ENCODE measurements at places on chromosomes 6 and 20.
A peak's percentile ranks its signal among the peaks of the same experiment; 100 is the strongest.

- DNase-seq, result no peak
These were observed 34.2 kb upstream of the FRMD1 start for GRCh38 chr6:168113226-168113625.

GRCh38 chr6:81216668-81217067 lies 535.8 kb downstream of the TENT5A start:
- no peak for DNase-seq

DNA sequence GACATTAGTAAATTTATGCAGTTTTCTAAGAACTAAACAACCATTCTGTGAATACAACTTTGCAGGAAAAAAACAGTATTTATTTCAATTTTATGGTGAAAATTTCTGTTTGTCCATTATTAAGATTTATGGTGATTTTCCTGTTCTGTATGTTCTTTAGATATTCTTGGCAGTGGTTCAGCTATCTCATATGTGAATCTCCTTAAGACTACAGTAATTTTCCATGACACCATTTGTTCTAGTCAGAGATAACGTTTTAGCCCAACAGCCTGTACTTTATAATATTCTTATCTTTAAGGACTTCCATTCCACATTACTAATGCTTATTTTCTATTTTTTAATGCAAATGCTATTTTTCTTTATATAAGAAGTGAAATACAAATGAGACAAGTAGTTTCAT lies 504.0 kb downstream of the RFPL4B start:
- no peak for DNase-seq

DNA sequence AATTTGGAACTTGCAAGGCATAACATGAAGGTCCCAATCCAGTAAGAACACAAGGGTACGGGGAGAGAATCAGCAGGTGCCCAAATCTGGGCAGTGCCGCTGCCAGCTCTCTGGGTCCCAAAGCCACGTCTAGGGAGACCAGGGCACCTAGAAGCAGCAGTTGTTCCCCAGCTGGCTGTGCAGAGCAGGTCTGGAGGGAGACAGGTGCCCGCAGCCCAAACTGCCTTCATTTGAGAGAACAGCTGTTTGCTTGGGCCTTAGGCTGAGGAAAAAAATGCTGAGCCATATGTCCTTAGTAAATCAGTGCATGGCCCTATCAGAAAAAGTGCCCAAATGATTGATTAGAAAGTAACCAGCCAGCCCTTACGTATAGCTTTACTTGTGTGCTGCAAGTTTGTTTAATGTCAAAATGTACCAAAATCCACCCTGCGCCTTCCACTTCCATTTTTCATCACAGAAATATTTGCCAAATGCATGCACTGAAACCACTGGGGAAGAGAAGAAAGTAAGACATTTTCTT lies 9.1 kb upstream of the PRELID3B start:
- DNase-seq, result no peak

GRCh38 chr6:25619217-25619616 lies 32.8 kb upstream of the SCGN start:
- DNase-seq, result no peak

DNA sequence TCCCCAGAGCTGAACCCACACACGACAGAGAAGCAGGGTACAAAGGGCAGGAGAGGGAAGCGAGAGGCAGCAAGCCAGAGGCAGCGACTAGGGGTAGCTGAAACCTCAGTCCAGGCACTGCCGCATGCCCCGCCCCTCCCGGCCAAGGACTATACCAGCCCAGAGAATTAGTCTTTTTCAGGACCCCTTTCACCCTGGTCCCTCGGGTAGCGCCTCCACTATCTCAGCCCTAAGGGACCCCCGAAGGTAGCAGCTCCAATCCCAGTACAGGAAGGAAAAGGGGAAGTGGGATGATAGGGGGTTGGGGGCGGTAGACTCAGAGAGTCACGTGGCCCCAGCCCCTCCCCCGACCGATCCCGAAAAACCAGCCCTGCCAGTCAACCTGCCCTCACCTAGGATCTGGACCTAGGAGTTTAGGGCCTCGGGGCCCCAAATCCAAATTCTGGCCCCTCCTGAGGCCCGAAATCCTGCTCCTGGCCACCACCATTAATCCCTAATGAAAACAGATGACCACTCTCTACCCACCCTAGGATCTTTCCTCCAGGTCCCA lies 1.3 kb downstream of the RGL2 start:
- no peak for DNase-seq

- DNase-seq, result no peak
These were observed 69.4 kb upstream of the NNAT start for GRCh38 chr20:37451616-37452015.

DNA sequence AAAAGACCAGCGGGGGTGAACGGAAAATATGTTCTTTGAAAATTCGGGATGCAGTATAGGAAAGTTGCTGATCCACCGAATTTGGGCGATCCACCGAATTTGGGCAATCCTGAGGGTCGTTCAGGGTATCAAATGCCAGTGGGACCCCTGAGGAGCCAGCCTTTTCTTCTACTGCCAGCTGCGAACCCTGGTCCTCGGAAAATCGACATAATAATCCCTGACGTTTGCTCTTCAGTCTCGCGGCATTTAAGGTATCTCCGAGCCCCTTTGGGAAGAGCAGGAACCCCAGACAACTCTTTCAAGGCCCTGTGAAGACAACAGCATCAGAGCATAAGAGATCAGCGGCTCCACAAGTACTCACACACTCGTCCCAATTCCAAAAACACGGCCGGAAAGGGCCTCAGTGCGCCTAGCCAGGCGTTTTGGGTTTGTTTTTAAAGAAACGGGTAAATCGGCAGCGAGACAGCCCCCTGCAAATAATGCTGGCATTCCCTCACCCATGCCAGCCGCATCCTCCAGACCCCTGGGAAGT lies 1.0 kb downstream of the SIM1 start:
- no peak for DNase-seq

GRCh38 chr6:119539066-119539746 lies 189.6 kb upstream of the MAN1A1 start:
- no peak for DNase-seq

GRCh38 chr6:161228921-161229591 lies 44.8 kb downstream of the AGPAT4 start:
- peak; percentile 96 for DNase-seq

DNA sequence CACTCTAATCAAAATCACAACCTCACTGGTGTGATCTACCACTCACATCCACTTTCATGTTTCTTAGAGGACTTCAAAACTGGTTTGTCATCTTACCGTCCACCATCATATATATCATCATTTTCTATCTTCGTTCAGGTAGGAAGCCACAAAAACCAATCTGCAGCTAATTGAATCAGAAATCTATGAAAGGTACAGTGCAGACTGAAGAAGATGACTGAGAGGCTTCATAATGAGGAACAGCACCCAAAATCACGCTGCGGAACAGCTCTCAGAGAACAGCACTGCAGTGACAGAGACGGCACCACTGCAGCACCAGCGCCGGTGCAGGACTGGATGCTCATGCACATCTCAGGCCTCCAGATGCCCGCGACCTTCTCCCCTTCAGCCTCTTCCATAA lies 13.0 kb downstream of the GMDS start:
- no peak for DNase-seq

DNA sequence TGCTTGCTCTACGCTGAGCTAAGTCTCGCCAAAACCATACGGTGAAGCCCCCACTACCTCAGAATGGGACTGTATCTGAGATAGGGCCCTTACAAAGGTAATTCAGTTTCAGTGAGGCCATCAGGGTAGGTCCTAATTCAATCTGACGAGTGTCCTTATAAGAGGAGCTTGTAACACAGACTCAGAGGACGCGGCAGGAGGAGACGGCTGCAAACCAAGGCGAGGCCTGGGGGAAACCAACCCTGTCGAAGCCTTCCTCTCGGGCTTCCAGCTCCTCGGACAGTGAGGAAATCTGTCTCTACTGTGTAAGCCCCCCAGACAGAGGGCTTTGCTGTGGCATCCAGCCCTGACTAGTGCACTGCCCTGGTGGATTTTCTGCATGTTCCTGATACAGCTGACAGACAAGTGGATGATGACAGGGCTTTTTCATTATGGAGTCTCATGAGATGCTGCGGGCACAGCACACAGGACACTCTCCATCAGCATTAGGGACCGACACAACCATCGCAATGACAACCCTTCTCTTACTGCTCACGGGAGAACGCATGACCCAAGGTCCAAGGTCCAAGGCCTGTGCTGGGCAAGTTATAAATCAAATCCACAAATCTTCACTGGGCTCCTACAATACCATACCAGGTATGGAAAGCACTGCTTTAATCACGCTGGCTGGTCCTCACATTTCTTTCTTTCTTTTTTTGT lies 48.2 kb downstream of the SSR1 start:
- DNase-seq, result no peak

DNA sequence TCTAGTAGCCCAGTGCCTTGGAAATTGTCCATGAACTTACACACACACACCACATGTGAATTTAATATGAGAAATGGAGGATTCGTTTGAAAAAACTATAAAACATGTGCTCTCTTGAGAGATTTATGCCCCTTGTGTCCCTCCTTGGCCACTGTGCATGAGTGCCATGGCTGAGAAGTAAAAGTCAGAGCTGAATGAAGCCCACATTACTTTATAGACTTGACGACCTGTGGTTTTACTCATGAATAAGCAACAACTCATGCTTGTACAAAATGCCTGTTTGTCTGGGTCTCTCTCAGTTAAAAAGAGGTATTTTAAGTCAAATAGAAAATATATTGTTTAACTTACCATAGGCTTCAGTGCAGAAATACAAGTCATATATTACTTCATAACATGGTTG lies 102.7 kb downstream of the KCNQ5 start:
- peak; percentile 30 for DNase-seq

DNA sequence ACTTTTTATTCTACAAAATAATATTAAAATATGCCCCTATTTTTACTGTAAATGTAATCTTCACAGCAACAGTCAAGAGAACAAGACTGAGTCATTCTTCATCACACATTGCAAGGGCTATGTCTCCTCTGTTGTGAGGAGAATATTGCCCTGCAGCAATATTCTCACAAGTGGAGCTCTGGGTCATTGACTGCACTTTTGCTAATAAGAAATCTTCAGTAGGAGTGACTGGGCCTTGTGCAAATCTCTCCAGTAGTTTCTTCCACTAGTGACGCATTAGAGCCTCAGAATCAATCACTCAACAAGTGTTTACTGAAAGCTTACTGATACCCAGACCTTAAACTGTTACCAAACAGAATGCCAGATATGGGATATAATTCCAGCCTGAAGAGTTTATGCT lies 49.1 kb downstream of the LAMA2 start:
- DNase-seq, result peak; percentile 85

GRCh38 chr6:144469144-144469575 lies 184.0 kb downstream of the UTRN start:
- DNase-seq, result no peak

DNA sequence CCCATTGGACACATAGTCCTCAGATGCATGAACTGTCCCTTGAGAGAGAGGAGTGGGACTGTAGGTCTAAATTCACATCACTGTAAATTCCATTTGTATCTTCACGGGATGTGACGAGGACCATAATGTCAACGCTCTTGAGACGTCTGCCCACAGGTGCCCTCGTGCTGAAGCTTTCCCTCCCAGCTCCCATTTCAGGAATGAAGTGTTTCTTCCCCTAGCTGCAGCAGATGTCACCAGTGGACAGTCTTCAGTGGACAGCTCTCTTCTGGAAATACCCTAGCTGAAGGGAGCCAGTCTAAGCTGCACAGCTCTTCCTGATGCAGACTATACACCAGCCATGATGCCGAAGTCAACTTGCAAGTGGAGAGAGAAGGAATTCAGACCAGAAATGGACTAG lies 217.4 kb upstream of the ECI2 start:
- DNase-seq, result peak; percentile 19

GRCh38 chr6:79789896-79790295 lies 157.5 kb downstream of the ELOVL4 start:
- no peak for DNase-seq

- DNase-seq, result no peak
These were observed 95.6 kb downstream of the TOX2 start for GRCh38 chr20:44010162-44010704.

DNA sequence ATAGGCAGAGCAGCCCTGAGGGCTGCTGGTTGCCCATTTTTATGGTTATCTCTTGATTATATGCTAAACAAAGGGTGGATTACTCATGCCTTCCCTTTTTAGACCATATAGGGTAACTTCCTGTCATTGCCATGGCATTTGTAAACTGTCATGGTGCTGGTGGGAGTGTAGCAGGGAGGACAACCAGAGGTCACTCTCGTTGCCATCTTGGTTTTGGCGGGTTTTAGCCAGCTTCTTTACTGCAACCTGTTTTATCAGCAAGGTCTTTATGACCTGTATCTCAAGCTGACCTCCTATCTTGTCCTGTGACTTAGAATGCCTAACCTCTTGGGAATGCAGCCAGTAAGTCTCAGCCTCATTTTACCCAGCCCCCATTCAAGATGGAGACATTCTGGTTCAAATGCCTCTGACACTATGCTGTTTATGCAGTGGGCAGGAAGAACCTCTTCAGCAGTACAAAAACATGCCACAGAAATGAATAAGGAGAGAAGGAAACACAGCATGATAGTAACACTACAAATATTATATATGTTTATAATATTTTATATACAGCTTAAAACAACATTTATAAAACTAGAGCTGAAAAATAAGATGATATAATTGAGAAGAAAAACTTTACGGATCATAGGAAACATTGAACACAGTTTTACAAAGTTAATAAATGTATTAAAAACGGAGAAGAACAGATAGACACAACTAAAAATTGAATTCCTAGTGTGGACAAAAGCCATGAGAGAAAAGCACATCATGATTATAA lies 58.9 kb upstream of the SAMD5 start:
- DNase-seq, result no peak

DNA sequence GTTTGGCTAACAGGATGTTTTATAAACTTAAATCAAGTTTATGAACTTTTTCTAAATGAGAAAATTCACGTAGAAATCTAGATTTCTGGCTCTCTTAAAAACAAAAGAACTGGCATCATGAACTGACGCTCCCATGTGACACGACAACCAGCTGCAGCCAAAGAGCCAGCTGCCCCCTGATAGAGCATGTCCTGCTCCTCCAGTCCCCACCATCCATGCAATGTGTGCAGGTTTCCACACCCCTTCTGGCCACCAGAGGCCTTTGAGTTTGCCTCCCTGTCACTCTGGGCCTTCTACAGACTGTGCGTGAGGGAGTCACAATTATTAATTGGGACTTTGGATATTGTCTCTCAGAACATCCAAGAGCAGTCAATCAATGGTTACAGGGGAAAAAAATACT lies 1.6 kb upstream of the GPLD1 start:
- DNase-seq, result no peak

GRCh38 chr6:20955131-20955530 lies 420.9 kb downstream of the CDKAL1 start:
- no peak for DNase-seq

DNA sequence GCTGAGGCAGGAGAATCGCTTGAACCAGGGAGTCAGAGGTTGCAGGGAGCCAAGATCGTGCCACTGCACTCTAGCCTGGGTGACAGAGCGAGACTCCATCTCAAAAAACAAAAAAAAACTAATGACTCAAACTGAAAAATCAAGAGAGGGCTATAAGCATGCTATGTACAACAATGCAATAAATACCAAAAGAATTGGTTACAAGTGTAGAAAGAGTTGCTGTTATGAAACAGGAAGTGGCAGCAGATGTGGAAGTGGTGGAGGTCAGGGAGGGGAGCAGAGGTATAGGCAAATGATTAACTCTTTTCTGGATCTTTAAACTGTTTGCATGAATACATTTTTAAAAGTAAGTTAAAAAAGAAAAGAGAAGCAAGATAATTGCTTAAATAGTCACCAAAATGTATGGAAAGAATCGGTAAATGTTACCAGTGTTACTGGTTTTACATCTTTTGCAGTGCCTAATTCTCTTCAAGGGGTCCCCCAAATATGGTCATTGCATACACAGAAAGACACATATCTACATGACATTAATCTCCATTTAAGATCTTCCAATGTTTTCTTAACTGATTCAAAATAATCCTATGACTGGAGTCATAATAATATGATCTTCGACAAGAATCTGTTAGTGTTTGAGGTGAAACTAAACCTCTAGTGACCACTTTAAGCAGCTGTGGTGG lies 15.0 kb downstream of the CALHM6 start:
- no peak for DNase-seq

Measured in GM23248 (cell line).